ENCODE measurements at places on chromosomes 6 and 20. TPM values are rescaled to one million over a fixed set of nuclear protein-coding genes. Genes with fewer than 3 reads are reported as not detected.

Gene PROKR2
- polyA plus RNA-seq: not detected

- DNase-seq: no peak
Observed at GRCh38 chr6:166525567-166525966, 60.9 kb downstream of the RAMACL start.

DNA sequence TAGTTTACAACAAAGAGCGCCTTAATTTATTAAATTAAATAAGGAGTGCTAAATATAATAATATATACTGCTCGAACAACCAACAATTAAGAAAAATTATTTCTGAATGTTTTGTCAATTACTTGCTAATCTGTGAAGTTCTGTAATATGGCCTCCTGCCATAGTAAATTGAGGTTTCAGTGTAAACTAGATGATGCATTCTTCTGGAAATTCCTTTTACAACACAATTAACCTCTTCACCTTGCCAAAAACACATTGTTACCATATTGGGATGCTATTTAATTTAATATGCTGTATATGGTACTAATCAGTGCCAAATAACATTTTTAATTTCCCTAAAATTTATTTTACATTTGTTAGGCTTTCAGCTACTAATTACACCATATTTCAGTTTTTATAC, 808.4 kb upstream of the CITED2 start:
- DNase-seq: no peak

DNA sequence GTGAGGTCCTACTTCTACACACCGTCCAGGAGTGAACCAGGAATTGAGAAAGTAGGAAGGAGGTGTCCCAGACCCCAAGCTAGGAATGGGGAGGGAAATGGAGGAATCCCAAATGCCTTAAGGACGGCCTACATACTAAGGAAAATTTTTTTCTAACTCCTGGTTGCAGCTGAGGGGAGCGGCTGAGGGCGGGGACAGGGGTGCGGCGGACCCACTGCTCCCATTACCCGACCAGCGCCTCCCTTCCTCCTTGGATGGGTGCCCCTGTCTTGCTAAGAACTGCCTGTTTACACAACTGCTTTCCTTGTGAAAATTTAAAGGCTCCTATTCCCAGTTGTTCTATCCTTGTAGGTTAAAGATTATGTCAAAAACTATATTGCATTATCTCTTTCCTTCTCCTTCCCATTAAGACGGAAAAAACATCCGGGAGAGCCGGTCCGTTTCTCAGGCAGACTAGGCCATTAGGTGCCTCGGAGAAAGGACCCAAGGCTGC, 699 bp upstream of the HSPA1B start:
- no peak for DNase-seq

DNA sequence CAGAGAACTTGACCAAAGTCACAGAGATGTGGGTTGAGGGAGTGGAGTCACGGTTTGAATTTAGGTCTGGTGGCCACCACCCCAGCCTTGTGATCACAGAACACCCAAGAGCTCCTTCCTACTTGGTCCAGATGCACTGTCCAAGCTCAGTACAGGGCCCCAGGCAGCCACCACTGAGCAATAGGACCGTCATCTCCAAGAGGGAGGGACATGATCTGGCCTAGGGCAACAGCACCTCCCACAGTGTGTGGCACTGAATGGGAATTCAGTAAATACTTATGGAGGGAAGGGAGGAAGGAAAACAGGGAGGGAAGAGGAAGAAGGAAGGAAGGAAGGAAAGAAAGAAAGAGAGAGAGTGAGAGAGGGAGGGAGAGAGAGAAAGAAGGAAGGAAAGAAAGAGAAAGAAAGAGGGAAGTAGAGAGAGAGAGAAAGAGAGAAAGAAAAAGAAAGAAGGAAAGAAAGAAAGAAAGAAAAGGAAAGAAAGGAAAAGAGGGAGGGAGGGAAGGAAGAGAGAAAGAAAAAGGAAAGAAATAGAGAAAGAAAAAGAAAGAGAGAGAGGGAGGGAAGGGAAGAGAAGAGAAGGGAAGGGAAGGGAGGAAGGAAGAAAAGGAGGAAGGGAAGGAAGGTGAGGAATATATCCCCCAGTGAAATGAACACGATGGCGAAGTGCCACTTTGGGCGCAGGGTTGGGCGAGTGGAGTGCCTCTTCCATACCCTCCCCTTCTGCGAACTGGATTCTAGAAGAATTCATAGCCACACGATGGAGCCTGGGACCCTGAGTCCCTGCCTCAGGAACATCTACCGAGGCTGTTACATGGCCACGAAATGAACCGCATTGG, 243.7 kb downstream of the TFAP2C start:
- no peak for DNase-seq

DNA sequence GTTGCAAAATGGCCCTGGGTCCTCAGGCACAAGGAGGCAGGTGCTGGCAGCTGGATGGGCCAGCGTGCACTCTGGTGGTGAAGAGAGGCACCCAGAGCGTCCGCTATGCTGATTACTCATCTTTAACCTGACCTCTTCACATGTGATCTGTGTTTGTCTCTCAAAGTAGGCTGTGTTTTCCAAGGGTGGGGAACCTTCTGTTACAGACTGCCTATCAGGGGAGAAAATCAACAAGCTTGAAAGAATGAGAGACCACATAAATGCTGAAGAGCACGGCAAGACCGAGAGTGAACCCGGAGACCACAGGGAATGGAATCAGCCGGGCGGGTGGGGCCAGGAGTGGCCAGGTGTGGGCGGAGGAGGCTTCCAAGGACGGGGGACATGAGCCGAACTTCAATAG, 16.2 kb downstream of the BNIP5 start:
- DNase-seq: no peak

DNA sequence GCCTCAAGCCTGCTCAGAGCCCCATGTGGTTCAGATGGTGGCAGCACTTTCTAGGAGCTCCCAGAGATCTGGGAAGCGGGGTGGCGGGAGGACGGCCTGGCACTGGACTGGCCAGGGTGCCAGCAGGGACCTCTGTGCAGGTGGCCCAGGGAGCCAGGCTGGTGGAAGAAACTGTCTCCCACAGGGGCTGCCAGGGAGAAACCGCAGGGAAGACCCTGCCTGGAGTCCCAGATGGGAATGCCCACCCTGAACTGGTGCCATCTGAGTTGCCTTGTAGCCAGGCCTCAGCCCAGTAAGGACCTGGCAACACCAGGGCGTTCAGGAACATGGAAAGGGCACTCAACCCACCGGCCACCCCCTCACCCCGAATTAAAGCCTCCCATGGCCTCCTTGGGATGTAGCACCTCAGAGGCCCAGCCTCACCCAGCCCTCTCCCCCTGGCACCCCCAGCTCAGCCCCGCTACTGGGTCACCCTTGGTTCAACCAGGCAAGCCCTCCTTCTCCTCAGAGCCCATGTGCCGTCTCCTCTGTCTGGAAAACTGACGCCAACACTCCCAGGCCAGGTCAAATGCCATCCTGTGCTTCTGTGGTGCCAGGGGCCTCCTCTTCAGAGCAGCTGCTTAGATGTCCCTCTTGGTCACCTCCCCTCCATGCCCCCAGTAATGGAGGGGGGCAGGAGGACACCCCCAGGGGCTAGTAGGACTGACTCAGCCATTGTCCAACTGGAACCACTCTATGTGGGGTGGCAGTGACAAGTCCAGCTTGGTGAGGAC, 5.9 kb upstream of the C20orf144 start:
- no peak for DNase-seq

GRCh38 chr20:51419231-51419630, 123.3 kb downstream of the NFATC2 start:
- no peak for DNase-seq

GRCh38 chr6:83114164-83114563, 46.7 kb downstream of the DOP1A start:
- DNase-seq: peak; percentile 18

- DNase-seq: no peak
Observed at GRCh38 chr20:62703853-62704228, 4.8 kb upstream of the NTSR1 start.

DNA sequence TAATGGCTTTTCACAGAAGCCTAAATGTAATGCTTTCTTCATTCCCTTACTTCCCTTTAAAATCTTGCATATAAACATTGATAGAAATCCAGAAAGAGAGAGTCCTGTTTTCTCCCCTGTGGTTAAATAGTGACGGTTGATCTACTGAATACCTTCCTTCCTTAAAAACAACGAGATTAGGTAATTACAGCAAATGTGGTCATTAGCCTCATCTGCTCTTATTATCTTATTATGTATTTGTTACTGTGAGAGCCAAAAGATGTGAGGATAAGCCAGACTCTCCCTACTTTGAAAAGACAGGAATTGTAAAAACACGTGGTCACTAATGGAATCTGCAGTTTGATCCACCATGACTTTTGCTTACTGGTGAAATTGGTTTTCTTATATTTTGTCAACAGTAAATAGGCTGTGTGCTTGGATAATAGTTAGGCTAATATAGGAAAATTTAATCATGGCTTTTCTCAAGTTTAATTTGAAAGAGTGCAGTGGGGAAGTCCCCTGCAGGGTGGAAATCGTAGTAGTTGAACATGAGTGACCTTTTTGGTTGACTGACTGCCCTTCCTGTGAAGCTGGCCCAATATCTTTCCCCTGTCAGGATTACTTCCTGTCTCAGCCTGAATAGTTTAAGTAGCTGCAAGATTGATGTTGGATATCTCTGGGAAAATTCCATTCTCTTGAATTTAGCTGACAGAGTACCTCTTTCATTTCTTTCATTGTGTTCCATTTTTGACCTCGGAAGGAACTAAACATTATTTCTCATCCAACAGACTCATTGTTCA, 62.8 kb downstream of the JARID2 start:
- no peak for DNase-seq

Gene OLIG3
- not detected for polyA plus RNA-seq

- DNase-seq: peak; percentile 37
Observed at GRCh38 chr6:41656002-41656691, 17.9 kb downstream of the MDFI start.

- DNase-seq: no peak
Observed at GRCh38 chr6:150491131-150491810, 108.4 kb upstream of the PLEKHG1 start.

Gene KHDC3L
- polyA plus RNA-seq: not detected

Gene OR2H1
- polyA plus RNA-seq: not detected

DNA sequence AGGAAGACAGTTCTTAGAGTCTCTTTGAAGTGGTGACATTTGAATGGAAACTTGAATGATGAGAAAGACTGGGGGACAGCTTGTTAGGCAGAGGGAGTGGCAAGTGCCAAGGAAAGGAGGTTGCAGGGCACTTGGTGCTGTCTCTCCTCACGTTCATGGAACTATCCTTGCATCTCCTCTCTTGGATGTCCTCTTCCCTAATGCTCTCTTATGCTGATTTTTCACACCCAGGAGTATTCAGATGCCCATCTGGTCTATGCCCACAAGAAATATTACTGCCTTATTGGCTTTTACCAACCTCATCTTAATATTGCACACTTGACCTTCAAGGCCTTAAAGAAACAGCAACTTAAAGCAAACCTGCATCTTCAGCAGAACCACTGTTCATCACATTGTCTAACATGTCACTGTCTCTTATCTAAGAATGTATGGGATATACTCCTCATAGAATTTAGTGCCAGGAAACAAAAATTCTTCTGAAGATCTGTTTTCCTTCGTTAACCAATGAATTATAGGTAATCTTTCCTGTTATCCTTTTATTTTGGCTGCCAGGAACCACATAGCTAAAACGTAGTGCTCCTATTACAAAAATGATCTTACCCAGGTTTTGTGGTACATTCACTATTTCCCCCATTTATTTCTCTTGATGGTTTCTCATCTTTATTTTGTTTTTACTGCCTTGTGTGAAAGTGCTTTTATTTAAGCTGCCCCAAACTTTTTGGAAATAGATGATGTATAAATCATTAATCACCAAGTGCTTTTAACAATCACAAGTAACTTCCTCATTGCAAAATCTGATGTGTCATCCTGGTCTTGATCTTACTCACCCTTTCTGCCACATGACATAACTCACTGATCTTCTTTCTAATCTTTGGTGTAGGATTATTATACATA, 12.8 kb downstream of the RGS17 start:
- peak; percentile 79 for DNase-seq

DNA sequence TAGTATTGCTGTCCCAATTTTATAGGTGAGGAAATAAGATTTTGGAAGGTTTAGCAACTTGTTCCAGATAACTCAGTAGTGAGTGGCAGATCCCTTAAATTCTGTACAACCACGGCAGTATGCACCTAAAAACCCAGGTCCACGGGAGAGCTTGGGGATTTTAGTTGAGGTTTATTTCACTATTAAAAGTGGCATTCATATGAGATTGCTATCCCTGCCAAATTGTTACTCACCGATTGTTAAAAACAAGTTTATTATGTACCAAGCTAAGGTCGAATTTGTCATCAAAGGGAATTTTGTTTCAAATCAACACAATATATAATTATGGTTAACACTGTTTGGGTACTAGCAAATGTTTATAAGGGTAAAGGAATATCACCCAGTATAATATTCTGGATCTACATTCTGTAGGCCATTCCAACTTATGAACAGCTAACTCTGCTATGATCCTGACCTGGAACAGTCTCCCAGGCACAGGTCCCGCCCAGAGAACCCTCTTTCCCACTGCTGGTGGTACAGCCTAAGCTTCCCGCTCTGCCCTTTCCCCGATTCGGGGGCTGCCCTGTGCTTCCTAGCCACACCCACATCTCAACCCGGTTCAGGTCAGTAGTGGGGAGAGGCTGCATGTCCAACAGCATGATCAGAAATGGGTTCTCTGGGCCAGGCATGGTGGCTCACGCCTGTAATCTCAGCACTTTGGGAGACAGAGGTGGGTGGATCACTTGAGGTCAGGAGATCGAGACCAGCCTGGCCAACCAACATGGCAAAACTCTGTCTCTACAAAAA, 24.9 kb downstream of the GPLD1 start:
- DNase-seq: no peak

Gene MDN1
- polyA plus RNA-seq: 5.9 TPM

DNA sequence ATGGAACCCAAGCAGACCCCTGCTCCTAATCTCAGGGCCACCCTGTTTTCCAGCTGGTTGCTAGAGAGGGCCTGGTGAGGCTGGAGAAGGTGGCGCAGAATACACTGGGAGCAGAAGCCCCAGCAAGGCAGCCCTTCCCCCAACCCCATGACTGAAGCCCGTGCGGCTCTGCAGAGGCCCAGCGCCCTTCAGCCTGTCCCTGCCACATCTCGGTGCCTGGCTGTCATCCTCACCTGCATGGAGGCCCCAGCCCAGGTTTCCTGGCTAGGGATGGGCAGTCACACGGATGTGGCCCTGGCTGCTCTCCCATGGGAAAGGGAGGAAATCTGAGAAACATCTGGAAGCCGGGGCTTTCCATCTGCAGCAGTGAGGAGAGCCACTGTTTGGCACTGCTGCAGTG, 26.1 kb upstream of the VSTM2L start:
- no peak for DNase-seq

Measured in fibroblast of lung (primary cell).